ENCODE measurements at places on chromosomes 11 and 22. TPM values are rescaled to one million over a fixed set of nuclear protein-coding genes. Genes with fewer than 3 reads are reported as not detected.
A peak's percentile ranks its signal among the peaks of the same experiment; 100 is the strongest.

- DNase-seq: no peak
Measured at GRCh38 chr11:72247584-72247983, 3.6 kb upstream of the PHOX2A start.

DNA sequence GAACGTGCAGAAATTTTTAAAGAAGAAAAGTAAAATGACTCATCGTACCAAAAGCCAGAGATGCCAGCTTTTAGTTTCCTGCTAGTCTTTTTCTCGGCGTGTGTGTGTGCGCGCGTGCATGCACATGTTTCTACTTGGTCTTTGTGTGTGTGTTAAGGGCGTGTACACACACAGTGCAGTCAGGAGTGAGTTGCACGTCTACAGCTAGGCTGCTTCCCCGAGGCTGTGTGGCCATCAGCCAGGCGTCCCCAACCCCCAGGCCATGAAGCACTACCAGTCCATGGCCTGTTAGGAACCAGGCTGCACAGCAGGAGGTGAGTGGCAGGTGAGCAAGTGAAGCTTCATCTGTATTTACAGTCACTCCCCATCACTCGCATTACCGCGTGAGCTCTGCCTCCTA is 36.4 kb downstream of the KCNQ1 start:
- no peak for DNase-seq

DAGLA gene
- total RNA-seq: 0.67 TPM

CST6 gene
- 21.5 TPM for total RNA-seq

DNA sequence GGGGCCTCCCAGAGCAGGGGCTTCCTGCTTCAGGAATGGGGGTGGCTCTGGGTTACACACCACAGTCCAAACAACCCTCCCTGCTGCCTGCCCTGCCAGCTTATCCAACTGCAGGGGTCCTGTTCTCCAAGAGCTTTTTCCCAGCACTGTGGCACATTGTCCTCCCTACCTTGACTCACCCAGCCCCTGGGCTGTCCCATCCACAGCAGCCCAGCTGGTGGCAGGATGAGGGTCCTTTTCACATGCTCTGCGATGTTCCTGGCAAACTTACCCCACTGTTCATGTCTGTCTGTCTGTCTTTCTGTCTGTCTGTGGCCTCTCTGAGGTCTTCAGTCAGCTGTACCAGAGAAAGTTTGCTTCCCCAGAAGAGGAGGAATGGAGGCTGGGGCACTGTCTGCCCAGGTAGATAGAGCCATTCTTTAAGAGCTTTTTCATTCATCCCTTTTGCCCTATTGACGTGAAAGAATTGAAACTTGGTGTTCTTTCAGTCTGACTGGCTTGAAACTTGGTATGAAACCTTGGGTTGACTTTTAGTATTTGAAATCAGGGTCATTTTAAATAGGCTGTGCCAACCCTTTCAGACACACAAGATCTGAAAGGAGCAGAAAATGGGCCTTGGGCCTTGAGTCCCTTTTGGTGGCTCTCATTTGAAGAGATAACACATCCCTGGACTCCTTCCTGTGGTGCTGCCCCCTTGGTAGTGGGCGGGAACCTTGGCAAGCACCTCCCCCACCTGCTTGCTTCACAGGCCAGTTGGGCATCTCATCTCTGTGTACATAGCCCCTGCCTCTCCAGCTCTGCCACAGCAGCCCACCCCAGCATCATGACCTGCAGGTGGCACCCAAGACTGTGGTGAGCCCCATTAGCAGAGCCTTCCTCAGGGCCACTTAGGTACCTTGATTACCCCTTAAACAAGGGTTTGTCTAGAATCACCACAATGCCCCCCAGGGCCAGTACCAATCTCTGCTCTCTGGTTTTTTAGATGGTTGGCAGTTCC is 74.6 kb upstream of the SUSD2 start:
- DNase-seq: no peak

DNA sequence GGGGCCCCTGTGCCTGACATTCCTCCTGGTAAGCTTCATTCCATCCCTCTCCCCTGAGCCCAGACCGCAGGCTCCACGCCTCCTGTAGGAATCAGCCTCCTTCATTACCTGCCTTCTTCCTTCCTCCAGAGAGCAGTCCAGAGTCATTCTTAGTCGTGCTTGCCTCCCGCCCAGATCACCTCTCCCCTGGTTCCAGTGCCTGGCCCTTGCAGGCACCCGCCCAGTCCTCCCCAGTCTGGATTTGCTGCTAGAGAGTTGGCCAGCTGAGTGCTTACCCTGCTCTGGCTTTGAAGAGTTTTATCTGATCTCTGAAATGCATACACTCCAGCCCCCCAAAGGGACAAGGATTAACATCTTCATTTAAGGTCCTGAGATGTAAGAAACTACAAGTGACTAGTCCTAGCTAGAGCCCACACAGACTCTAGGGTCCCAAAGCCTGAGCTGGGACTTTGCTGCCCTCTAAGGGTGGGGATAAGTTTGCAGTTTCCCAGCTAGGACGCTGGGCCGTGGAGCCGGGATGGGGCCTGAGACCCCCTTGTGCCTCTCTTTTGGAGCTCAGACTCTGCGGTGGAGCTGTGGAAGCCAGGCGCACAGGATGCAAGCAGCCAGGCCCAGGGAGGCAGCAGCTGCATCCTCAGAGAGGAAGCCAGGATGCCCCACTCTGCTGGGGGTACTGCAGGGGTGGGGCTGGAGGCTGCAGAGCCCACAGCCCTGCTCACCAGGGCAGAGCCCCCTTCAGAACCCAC is 1.6 kb downstream of the NR1H3 start:
- DNase-seq: no peak

DNA sequence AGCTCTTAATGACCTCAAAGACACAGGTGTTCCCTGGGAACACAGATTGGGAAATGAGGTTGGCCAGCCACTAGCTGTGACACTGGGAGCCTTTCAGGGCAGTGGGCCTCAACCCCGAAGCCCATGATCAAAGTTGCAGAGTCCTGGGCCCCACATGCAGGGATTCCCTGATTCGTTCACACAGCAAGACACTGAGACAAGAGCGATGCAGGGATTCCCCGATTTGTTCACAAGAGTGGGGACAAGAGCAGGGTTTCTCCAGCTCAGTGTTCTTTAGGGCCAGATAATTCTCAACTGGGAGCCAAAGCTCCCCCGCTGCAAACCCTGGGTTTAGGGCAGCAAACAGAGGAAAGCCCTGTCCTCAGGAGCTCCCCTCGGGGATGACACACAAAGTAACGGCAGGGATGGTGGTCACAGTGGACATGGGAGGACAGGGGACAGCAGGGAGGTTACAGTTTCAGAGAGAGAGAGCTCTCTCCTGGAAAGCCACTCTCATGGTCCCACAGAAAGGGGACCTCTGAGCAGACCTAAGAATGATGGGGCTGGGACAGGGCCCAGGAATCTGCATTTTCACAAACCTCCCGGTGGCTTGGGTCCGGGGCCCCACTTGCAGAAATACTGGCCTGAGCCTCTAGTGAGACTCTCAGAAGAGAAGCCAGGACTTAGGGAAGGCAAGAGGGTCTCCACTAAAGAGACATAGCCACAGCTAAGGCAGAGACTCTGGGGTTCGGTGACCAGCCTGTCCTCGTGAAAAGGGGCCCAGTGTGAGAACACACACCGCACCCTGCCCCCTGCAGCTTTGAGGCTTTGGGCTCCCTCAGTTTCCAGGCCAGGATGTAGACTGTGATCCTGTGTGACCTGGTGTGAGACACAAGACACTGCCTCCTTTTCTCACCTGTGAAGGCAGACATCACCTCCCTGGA is 7.4 kb upstream of the GNAZ start:
- DNase-seq: no peak

GRCh38 chr11:115919341-115920091 is 415.3 kb upstream of the CADM1 start:
- peak; percentile 57 for DNase-seq

GRCh38 chr11:40513281-40513680 is 946.2 kb downstream of the LRRC4C start:
- no peak for DNase-seq

DGCR2 gene
- 66.1 TPM for total RNA-seq

MYBPC3 gene
- total RNA-seq: not detected

TMEM41B gene
- 58.2 TPM for total RNA-seq

PRR14L gene
- 35.1 TPM for total RNA-seq

MMP27 gene
- total RNA-seq: not detected

GRCh38 chr11:78800096-78800690 is 225.5 kb upstream of the NARS2 start:
- no peak for DNase-seq

DNA sequence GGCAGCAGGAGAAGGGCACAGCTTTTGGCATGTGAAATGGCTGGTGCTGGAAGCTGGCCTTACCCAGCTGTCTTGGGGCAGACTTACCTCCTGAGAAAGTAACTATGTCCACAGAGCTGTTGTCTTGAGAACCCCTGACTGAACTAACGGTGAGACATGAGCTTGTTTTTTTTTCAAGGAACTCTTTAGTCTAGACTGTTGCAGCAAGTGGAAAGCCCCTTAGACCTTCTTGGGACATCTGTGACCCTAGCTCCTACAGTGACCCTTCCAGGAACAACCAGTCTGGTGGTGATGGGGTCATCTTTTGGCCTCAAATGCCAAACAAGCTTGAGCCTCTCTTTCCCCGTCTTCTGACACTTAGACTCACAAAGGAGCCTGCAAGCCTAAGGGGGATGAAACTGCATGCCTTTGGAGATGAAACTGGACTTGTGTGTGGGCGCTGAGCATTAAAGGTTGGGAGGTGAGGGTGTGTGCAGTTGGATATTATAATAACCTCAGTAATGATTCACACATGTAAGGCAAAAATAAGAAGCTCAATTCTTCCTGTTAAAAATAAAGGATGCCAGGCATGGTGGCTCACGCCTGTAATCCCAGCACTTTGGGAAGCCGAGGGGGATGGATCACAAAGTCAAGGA is 35.4 kb downstream of the SDHD start:
- peak; percentile 83 for DNase-seq

NPTXR gene
- 3.5 TPM for total RNA-seq

- peak; percentile 96 for DNase-seq
Measured at GRCh38 chr22:46528121-46528610, 9.3 kb downstream of the CELSR1 start.

DNA sequence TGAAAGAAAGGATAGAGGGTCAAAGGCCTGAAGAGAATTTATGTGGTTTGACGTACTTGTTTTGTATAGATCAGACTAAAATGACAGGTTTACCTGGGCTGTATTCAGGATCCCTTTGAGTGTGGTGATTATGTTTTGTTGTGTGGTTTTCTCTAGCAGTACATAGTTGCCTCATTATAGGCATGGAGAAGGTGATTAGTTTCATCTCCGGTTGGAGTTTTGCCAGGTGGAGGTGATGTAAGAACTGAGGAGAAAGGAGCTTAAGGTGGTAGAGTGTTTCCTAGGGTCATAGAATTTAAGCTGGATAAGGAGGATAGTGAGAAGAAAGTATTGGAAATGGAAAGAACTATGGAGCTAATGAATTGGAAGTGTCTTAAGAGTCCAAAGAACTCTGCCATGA is 229.0 kb downstream of the TMEM135 start:
- peak; percentile 16 for DNase-seq

DNA sequence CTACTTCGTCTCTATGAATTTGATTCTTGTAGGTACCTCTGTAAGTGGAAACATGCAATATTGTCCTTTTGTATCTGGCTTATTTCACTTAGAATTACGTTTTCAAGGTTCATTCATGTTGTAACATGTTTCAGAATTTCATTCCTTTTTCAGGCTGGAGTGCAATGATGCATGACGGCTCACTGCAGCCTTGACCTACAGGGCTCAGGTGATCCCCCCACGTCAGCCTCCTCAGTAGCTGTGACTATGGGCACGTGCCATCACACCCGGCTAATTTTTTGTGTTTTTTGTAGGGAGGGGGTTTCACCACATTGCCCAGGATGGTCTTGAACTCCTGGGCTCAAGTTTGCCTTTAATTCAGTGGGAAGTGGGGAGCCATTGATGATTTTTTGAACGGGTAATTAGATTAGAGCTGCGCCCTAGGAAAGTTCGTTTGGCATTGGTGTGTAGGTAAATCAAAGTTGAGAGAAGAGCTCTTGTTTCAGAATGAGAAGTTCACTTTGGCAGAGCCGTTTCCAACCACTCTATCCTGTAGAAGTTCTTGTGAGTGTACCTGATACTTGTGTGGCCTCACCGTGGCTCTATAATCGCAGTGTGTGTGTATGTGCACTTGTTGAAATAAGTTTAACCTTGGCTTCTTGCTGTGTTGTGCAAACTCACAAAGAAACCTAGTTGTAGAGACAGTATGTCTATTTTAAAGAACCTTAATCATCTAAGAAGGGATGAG is 115.9 kb downstream of the NAV2 start:
- peak; percentile 37 for DNase-seq

- DNase-seq: no peak
Measured at GRCh38 chr22:44623771-44624510, 78.1 kb upstream of the PRR5 start.

- DNase-seq: no peak
Measured at GRCh38 chr11:100890789-100891188, 203.7 kb downstream of the ARHGAP42 start.

DNA sequence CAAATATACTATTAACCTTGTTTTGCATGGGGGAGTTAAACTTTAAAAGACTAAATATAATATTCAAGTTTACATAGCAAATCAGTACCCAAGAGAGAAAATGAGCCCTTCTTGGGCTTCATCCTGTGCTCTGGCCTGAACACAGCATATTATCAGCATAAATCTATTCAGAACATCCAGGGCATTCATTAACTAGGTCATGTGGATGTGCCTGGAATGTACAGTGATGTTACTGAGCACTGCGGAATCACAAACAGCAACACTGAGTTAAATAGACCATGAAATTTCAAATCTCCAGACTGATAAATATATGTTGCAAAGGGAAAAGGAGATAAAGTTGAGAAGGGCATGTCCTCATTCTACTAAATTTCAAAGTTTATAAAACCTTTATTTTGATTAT is 426.4 kb downstream of the AASDHPPT start:
- no peak for DNase-seq

HEPN1 gene
- total RNA-seq: not detected

- DNase-seq: peak; percentile 35
Measured at GRCh38 chr11:776561-777287, 563 bp downstream of the GATD1 start.

GRCh38 chr22:36422287-36423014 is 34.7 kb upstream of the MYH9 start:
- no peak for DNase-seq

DNA sequence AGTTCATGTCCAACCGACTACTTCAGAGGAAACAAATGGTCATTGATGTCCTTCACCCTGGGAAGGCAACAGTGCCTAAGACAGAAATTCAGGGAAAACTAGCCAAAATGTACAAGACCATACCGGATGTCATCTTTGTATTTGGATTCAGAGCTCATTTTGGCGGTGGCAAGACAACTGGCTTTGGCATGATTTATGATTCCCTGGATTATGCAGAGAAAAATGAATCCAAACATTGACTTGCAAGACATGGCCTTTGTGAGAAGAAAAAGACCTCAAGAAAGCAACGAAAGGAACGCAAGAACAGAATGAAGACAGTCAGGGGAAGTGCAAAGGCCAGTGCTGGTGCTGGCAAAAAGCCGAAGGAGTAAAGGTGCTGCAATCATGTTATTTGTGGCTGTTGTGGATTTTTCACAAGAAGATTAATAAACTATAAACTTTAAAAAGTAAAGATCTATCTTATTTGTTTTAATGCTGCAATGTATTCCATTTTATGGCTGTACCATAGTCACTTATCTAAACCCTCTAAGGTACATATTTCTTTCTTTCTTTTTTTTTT is 20.1 kb upstream of the HIPK3 start:
- no peak for DNase-seq

GRCh38 chr11:134792044-134792443 is 380.0 kb upstream of the B3GAT1 start:
- DNase-seq: no peak

FGF4 gene
- not detected for total RNA-seq

SLC17A6 gene
- total RNA-seq: not detected

- DNase-seq: no peak
Measured at GRCh38 chr11:13771151-13771550, 102.7 kb downstream of the FAR1 start.
